ENCODE measurements at places on chromosomes 7 and 10. TPM values are rescaled to one million over a fixed set of nuclear protein-coding genes. Genes with fewer than 3 reads are reported as not detected.

CCDC3 gene
- total RNA-seq: 1.4 TPM

CNNM1 gene
- total RNA-seq: 34.0 TPM

FLNC gene
- total RNA-seq: 3.9 TPM

ERVW-1 gene
- total RNA-seq: 0.04 TPM

CDC14C gene
- total RNA-seq: not detected

CACNA2D1 gene
- 10.4 TPM for total RNA-seq

NKX6-2 gene
- total RNA-seq: 0.54 TPM
